Stimulated activated CD8-positive, alpha-beta memory T cell treated with anti-CD3 and anti-CD28 coated beads, Interleukin-15, amount 100 ng/mL, for 24 hours (primary cell): ENCODE measurements at places on chromosomes 5 and 9.

GRCh38 chr5:77590347-77590746, 48.2 kb downstream of the OTP start:
- DNase-seq = no peak

DNA sequence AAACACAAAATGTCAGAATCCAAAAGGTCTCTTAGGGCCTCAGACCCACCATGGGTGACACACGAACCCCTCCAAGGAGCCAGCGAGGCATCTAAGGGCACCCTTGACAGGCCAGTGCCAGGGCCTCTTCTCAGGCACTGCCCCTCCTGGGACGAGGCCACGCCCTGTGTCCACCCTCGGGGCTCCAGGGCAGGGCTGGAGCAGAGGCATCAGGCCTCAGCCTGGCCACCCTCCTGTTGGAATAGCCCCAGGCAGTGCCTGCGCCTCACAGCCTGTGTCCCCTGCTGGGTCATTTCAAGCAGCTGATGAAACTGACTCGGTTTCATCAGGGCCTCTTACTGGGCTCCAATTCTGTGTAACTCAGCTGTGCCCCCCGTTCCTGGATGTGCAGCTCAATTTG, 32.8 kb upstream of the SUSD3 start:
- DNase-seq = no peak

DNA sequence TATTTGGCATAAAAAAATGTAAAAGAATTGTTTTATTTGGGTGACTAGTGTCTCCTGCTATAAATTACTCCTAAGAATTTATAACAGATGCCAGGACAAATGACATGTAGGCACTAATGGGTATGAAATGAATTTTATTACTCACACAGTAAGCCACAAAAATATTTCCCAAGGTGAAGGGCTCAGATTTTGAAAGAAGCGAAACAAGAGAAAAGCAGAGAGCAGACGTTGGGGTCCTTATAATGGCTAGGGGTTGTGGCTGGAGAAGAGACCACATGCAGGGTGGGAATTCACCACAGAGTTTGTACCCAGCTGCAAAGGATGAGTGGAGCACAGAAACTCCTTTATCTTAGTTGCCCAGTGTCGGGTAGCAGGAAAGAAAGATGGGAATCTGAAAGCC, 45.0 kb upstream of the PRR16 start:
- no peak for DNase-seq

GRCh38 chr9:114017741-114018715, 60.1 kb downstream of the AMBP start:
- no peak for DNase-seq

GRCh38 chr9:94166976-94167346, 82.7 kb downstream of the PTPDC1 start:
- no peak for DNase-seq
